ENCODE measurements at places on chromosomes 7 and 10. TPM values are rescaled to one million over a fixed set of nuclear protein-coding genes. Genes with fewer than 3 reads are reported as not detected.

Gene CLCN1
- total RNA-seq, result not detected

Gene MSMB
- total RNA-seq, result not detected

Gene BHLHA15
- not detected for total RNA-seq

Gene PTF1A
- total RNA-seq, result not detected

Gene LLCFC1
- not detected for total RNA-seq

Gene FFAR4
- total RNA-seq, result not detected

Gene AKR1B1
- 44.6 TPM for total RNA-seq

Gene RAPGEF5
- total RNA-seq, result not detected

Gene ZNF365
- 13.8 TPM for total RNA-seq

Measured in CD4-positive, CD25-positive, alpha-beta regulatory T cell (primary cell).